Activated CD4-positive, alpha-beta memory T cell treated with anti-CD3 and anti-CD28 coated beads, Interleukin-2, amount 10 ng/mL, durations not matched to agents 7 days and 5 days (primary cell): ENCODE measurements at places on chromosomes 6 and 20. TPM values are rescaled to one million over a fixed set of nuclear protein-coding genes. Genes with fewer than 3 reads are reported as not detected.

- peak overlapping the region; percentile 93 for H3K27ac ChIP-seq
- peaks cover 92% of the 10 kb centered on the region for H3K4me1 ChIP-seq
- H3K4me3 ChIP-seq, result no peak overlapping the region
- H3K36me3 ChIP-seq, result peaks cover 62% of the 10 kb centered on the region
Observed at GRCh38 chr20:31677553-31678260, 40.0 kb downstream of the COX4I2 start.

DNA sequence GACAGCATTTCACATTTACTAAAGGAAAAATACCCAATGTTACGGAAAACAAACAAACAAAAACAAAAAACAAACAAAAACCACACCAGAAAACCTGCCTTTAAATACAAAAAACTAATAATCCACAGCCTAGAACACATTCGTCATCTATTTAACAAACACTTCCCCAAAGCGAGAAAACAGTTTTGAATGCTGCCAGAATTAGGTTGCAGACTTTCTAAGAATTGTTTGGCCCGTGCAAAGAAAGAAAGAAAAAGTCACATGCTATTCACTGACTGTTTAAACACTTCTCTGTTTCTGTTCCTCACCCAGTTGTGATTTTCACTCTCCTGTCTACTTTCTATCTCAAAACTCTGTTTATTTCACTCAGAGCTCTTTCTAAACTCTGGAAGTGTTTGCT, 52.5 kb downstream of the BCAS1 start:
- no peak overlapping the region for H3K27ac ChIP-seq
- no peak for DNase-seq
- H3K4me1 ChIP-seq, result peaks cover 9% of the 10 kb centered on the region
- no peak overlapping the region for H3K4me3 ChIP-seq

GRCh38 chr6:7615611-7616383, 25.8 kb downstream of the SNRNP48 start:
- H3K4me1 ChIP-seq, result peaks cover 16% of the 10 kb centered on the region
- peaks cover 5% of the 10 kb centered on the region for H3K27me3 ChIP-seq
- DNase-seq, result peak; percentile 37
- peaks cover 11% of the 10 kb centered on the region for H3K36me3 ChIP-seq

DNA sequence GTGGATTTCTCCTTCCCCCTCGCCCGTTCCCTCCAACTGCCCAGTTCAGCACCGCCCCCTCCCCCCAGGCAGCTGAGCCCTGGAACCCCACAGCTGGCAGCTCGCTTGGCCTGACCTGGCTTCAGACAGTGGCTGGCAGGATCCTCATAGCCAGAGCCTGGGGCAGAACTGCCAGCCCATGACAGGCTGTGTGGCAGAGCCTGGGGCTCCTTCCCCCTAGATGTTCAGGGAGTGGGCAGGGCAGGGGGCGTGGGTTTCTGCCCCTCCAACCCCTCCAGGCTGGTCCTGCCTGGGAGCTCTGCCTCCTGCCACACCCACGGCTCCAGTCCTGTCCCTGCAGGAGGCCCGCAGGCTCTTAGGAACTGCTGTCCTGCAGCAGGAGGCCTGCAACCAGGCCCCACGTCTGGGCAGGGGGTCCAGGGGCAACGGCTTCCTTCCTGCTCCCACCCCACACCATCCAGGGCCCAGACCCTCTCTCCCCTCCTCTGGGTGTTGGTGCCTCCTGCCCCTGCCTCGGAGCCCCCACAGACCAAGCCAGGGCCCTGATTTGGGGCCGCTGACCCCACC, 9.6 kb upstream of the KCNQ2 start:
- H3K27ac ChIP-seq, result no peak overlapping the region
- no peak for DNase-seq
- no peaks in the 10 kb centered on the region for H3K4me1 ChIP-seq
- no peaks in the 10 kb centered on the region for H3K36me3 ChIP-seq
- H3K4me3 ChIP-seq, result no peak overlapping the region

DNA sequence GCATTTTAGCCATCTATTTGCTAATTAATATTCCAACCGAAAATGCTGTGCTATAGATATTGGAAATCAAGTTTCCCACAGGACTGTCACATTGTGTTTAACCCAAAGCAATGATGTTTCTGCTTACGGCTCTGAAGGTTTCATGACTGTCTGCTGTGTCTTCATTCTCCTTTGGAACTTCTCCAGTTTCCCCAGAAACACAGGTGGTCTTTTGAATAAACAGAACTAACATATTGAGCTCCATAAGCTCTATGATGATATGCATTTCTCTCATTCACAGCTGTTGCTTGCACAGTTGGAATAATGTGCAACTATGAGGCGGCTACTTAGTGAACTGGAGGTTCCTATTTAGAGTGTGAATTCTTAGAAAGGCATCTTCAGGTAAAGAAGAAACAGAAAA, 266.0 kb upstream of the ID4 start:
- no peak overlapping the region for H3K27ac ChIP-seq
- no peaks in the 10 kb centered on the region for H3K36me3 ChIP-seq
- DNase-seq, result no peak
- H3K4me3 ChIP-seq, result no peak overlapping the region
- no peaks in the 10 kb centered on the region for H3K4me1 ChIP-seq

DNA sequence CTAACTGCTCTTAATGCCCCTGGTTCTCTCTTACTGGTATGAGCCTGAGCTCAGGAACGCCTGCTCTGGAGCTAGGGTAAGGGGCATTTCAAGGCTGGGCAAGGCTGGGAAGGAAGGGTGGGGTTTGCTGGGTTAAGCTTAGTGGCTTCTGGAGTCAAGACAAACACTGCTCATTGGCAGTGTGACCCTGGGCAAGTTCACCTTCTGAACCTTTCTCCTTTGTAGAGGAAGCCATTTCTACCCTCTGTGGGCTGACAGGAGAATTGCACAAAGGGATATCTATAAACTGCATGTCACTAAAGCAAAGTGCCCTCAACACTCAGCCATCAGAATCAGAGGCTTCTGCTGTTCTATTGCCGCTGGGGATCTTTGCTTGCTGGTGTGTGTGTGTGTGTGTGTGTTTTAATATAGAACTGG, 20.3 kb upstream of the LRRN4 start:
- H3K27me3 ChIP-seq, result peaks cover 7% of the 10 kb centered on the region
- no peak overlapping the region for H3K4me3 ChIP-seq
- DNase-seq, result no peak

CENPQ gene
- 18.0 TPM for total RNA-seq

NMBR gene
- total RNA-seq, result not detected

TOX2 gene
- 4.6 TPM for total RNA-seq

BPIFA2 gene
- total RNA-seq, result not detected
